Activated CD4-positive, alpha-beta T cell treated with anti-CD3 and anti-CD28 coated beads, Interleukin-2, amount 10 ng/mL, durations not matched to agents 7 days and 5 days (primary cell): ENCODE measurements at places on chromosomes 1 and 21. TPM values are rescaled to one million over a fixed set of nuclear protein-coding genes. Genes with fewer than 3 reads are reported as not detected.

The NRAS gene
- 45.4 TPM for total RNA-seq

DNA sequence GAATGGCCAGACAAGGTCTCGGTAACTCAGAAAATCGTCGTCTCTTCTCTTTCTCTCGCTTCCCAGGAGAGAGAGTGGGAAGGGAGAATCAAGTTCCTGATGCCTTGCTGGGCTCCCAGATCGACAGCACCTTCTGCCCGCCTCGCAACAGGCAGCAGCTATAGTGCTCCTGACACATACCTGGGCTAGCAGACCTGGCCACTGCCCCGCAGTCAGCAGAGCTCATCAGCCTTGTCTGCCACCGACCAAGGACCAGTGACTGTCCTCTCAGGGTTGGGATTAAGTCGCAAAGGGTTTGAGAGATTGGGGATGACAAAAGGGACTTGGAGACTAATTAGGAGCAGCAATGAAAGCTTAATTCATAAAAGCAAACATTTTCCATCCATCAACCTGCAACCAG lies 4.1 kb downstream of the RUNX3 start:
- no peak for DNase-seq

GRCh38 chr1:211520641-211521040 lies 28.7 kb upstream of the RD3 start:
- no peak for DNase-seq

The TMCC2 gene
- 0.52 TPM for total RNA-seq

- no peak for DNase-seq
Observed at GRCh38 chr1:10561955-10562354, 87.2 kb downstream of the PEX14 start.

DNA sequence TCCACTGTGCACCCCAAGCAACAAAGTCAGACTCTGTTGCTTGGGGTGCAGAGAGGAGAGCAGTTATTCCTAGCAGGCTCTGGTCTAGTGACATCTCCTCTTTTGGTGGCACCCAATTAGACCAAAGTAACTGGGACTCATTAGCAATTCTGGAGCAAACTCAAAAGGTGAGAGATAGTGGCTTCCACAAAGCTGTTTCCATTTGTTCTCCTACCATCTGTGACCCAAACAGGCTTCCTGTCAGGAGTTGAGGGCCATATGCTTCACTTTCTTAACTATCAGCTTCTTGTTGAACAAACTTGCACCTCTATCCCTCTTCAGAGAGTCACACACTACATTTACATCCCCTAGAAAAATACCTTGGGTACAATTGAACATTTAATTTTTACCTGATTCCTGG lies 1.5 kb upstream of the ATXN7L2 start:
- no peak for DNase-seq

GRCh38 chr1:79079770-79080169 lies 73.2 kb upstream of the ADGRL4 start:
- no peak for DNase-seq

The IQCC gene
- total RNA-seq, result 4.8 TPM
